Sigmoid colon (tissue), 7 donors: ENCODE measurements at places on chromosomes 13 and 19.
A peak's percentile ranks its signal among the peaks of the same experiment; 100 is the strongest.

DNA sequence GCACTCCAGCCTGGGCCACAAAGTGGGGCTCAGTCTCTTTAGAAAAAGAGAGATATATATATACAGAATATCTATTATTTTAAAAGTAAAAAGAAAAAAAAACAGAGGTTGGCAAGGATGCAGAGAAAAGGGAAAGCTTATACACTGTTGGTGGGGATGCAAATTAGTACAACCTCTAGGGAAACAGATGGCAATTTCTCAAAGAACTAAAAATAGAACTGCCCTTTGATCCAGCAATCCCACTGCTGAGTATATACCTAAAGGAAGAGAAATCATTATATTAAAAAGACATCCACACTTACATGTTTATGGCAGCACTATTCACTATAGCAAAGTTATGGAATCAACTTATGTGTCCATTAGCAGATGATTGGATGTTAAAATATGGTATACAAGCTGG lies 28.6 kb upstream of the SLC1A6 start:
- no peak overlapping the region for H3K4me3 ChIP-seq
- H3K27ac ChIP-seq = no peak overlapping the region
- no peak for DNase-seq
- H3K4me1 ChIP-seq = no peaks in the 10 kb centered on the region

DNA sequence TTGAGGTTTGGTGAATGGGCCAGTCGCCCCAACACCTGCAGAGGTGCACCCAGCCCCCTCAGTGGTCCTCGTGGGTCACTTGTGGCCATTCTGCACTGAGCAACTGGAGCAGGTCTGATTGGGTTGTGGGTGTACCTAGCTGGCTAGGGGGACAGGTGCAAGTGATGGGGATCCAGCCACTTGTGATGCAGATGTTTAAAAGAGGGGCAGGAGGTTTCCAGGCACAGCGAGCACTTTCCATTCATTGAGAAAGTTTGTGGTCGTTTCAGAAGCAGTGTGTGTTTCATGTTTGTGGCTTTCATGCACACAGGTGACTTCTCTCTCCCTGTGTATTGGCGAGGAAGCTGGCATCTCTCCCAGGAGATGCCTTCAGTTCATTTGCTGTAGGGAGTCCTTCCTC lies 34.7 kb downstream of the TSSK6 start:
- H3K27ac ChIP-seq = no peak overlapping the region
- H3K4me3 ChIP-seq = no peak overlapping the region
- H3K36me3 ChIP-seq = no peaks in the 10 kb centered on the region
- no peak for DNase-seq
- H3K4me1 ChIP-seq = peaks cover 19% of the 10 kb centered on the region

DNA sequence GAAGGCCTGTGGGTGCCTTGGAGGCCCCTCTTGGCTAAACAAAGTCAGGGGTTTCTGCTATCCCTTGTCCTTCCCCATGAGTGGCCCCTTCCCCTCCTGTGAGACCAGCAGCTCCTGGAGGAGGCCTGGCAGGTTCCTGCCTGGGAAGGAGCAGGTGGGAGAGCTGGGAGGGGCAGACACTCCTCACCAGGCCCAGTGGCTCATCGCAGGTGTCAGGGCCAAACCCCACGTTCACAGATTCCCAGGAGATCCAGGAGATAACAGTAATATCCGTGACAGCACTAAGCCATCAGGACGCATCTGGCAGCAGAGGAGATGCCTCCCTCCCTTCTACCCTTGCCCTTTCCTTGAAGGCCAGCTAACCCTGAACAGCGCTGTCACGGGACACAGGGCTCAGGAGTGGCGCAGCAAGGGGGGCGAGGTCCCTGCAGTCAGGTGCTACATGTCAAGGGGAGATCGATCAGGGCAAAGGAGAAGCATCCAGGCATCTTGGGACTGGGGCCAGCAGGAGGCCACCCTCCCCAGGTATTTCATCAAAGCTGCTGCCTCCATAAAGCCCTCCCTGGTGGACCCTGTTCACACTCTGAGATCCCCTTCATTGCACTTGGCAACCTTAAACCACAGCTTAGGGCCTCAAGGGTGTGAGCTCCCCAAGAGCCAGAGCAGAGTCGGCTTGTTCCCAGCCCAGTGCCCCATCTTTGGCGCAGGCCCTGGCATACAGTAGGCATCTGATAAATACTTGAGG lies 4.8 kb downstream of the CEBPA start:
- H3K36me3 ChIP-seq = no peaks in the 10 kb centered on the region

DNA sequence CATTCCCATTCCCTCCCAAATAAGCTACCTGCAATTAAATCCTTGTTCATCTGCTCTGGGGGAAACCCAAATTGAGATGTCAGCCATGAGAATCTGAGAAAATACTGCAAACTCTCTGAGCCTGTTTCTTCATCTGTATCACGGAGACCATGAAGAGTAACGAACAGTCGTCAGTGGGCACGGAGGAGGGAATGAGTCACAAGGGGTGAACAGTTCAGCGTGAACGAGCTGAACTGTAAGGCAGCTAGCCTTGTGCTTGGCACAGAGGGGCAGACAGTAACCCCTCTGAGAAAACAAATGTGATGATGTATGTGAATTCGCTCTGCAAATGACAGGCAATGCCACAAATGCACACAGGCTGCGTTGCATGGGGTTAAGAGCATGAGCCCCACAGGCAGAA lies 288.7 kb downstream of the FOXO1 start:
- H3K27ac ChIP-seq = peak overlapping the region; percentile 57
- DNase-seq = no peak
- H3K36me3 ChIP-seq = no peaks in the 10 kb centered on the region
- H3K27me3 ChIP-seq = no peaks in the 10 kb centered on the region
- peak overlapping the region; percentile 19 for H3K4me3 ChIP-seq

DNA sequence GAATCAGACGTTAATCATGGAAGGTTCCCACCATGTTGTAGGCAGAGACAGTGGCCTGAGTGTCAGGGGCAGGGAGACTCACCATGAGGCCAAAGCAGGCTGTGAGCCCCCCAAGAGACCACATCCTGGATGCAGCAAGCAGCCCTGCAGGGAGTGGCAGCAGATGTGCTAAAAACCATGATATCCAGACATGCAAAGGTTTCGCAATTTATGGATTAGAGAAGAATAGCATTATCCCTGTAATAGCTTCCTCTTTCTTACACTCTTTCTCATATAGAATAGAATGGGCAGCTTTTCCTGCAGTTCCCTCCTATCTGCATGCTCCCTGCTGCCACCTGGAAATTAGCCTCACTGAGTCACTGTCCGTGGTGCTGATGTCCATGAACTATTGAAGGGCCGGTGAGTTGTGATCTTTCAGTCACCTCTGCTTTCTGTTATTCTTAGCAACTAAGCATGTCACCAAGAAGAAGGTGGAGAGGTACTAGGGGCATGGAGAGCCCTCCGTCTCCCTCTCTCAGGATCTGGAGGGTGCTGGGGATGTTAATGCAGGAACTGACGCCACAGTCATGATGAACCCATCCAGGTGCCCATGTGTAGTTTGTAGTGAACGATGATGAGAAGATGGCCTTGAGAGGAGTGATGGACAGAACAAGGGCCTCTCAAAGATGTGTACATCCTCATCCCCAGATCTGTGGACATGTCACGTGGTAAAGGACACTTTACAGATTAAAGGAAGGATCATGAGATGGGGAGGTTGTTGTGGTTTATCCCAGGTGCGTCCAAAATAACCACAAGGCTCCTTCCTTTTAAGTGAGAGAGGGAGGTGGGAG lies 9.9 kb downstream of the CEACAM4 start:
- H3K4me1 ChIP-seq = no peaks in the 10 kb centered on the region
- H3K4me3 ChIP-seq = no peak overlapping the region
- no peaks in the 10 kb centered on the region for H3K36me3 ChIP-seq
- no peak overlapping the region for H3K27ac ChIP-seq

DNA sequence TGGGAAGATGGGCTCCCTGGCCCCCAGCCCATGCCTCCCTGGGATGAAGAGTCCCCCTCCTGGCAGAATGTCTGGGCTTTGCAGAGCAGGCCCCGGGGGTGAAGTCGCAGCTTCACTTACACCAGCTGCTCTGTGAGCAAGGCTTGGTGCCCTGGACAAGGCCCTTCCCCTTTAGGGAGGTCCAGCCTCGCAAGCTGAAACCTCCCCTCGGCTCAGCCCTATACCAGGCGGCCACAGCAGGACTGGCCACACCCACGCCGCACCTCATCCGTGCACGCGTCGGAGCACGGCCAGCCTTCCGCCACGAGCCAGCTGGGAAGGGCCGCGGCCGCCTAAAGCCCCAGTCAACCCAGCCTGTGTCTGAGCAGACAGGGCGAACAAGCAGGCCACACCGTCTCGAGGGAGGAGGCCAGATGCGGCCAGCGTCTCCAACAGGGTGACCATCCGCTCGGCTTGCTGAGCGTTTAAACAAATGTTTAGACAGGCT lies 83.2 kb upstream of the MCF2L start:
- DNase-seq = peak; percentile 84
- H3K4me3 ChIP-seq = no peak overlapping the region
- peaks cover 4% of the 10 kb centered on the region for H3K36me3 ChIP-seq
- no peak overlapping the region for H3K27ac ChIP-seq
- no peaks in the 10 kb centered on the region for H3K4me1 ChIP-seq

DNA sequence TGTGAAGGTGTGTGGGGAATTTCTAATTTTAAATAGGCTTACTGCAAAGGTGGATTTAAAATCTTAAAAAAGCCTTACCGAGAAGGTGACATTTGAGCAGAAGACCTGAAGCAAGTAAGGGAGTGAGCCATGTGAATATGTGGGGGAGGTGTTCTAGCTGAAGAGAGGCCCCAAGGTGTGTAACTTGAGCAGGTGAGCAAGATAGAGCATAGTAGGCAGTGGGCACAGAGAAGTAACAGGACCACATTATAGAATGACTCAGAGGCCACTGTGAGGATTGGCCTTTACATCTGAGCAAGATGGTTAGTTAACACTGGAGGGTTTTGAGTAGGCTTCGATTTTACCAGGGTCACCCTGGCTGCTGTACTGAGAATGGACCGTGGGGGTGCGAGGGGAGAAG lies 22.6 kb downstream of the TM9SF2 start:
- peaks cover 67% of the 10 kb centered on the region for H3K36me3 ChIP-seq
- no peaks in the 10 kb centered on the region for H3K27me3 ChIP-seq
- H3K4me3 ChIP-seq = no peak overlapping the region

- H3K36me3 ChIP-seq = no peaks in the 10 kb centered on the region
- H3K27ac ChIP-seq = no peak overlapping the region
- no peaks in the 10 kb centered on the region for H3K4me1 ChIP-seq
- no peaks in the 10 kb centered on the region for H3K27me3 ChIP-seq
- H3K4me3 ChIP-seq = no peak overlapping the region
Measured at GRCh38 chr13:108795841-108796240, 166.4 kb downstream of the MYO16 start.

GRCh38 chr13:101654883-101655282 lies 202.4 kb downstream of the ITGBL1 start:
- H3K27me3 ChIP-seq = no peaks in the 10 kb centered on the region
- no peak overlapping the region for H3K27ac ChIP-seq
- H3K4me3 ChIP-seq = no peak overlapping the region

- peak overlapping the region; percentile 70 for H3K27ac ChIP-seq
- peak; percentile 86 for DNase-seq
- H3K4me3 ChIP-seq = no peak overlapping the region
- peaks cover 18% of the 10 kb centered on the region for H3K4me1 ChIP-seq
- no peaks in the 10 kb centered on the region for H3K27me3 ChIP-seq
- H3K36me3 ChIP-seq = no peaks in the 10 kb centered on the region
Measured at GRCh38 chr13:24671386-24672113, 8.7 kb upstream of the ATP12A start.
